Stimulated activated CD4-positive, alpha-beta T cell treated with anti-CD3 and anti-CD28 coated beads, Interleukin-2, amount 100 ng/mL, for 48 hours (primary cell): ENCODE measurements at places on chromosomes 2 and 18.

- DNase-seq, result no peak
Observed at GRCh38 chr2:135457279-135457678, 73.7 kb downstream of the ZRANB3 start.

DNA sequence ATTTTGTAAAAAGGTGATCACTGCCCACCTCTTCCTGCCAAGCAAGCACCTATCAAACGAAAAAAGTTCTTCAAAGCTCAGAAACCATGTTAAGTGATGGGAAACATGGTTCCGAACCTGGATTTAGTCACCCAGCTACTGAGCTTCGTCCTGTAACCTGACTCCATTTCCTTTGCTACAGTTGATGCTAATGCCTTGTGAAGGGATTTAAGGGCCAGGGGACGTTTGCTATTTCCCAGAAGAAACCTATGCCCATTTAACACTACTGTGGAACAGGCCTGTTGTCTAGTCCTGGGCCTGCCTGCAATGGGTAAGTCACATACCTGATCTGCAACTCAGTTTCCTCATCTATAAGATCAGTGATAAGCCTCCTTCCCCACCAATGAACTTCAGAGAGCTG lies 14.8 kb downstream of the SERPINE2 start:
- no peak for DNase-seq

DNA sequence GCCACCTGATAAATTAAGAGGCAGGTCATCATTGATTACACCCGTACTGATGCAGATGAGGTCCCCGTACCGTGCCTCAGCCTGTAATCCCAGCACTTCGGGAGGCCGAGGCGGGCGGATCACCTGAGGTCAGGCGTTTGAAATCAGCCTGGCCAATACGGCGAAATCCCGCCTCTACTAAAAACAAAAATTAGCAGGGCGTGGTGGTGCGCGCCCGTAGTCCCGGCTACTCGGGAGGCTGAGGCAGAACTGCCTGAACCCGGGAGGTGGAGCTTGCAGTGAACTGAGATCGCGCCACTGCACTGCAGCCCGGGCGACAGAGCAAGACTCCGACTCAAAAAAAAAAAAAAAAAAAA lies 683 bp upstream of the ENOSF1 start:
- no peak for DNase-seq

GRCh38 chr2:45723857-45724256 lies 72.4 kb downstream of the PRKCE start:
- no peak for DNase-seq

GRCh38 chr18:5746844-5747243 lies 148.5 kb downstream of the TMEM200C start:
- no peak for DNase-seq
